ENCODE measurements at places on chromosomes 6 and 20.

DNA sequence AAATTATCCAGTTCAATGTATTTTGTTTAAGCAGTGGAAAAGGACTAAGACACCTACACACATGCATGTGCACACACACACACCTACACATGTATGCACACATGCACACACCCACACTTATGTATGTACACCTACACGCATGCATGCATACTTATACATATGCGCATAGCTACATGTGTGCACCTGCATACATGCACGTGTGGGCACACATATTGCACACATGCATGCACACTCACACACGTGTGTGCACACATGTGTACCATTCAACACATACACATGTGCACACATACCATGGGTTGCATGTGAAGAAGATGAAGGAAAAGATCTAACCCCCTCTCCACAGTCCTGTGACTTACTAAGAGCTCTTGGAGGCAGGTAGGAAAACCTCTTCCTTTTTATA, 122.0 kb upstream of the MAFB start:
- DNase-seq, result no peak

DNA sequence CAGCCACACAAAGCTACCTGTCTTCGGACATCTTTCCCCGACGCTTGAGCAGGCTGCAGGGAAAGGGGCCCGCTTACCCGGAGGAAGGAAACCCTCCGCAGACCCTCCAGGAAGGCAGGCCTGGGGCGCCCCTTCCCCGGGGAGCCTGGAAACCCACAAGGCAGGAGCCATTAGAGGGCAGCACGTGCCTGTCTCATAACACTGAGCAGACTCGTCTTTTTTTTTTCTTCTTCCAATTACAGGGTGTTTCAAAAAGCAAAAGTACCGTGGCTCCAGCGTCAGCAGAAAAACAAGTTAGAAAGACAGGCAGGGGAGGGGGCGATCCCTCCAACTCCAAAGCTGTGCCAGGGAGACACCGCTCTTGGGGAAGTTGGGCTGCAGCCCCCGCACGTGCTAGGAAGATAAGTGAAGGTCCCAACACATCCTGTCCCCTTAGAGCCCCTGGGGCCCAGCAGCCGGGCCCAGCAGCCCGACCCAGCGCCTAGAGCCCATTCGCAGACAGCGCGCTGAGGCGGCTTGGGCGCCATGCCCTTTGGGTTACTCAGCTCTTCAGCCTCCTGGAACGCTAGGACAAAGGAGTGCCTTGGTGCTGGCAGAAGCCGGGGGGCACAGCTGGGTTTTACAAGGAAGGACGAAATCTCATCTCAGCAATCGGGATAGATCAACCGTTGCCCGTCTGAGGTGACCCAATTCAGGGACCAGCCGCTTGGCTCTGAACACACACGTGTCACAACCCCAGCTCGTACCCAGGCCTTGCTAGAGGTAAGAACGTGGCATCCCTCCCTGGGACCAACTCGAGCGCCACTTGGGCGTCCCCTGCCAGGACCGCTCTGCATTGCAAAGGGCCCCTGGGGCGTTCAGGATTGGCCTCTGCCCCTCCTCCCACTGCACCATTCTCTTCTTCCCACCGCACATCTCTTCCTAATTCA, 136.3 kb downstream of the LY86 start:
- peak; percentile 84 for DNase-seq

DNA sequence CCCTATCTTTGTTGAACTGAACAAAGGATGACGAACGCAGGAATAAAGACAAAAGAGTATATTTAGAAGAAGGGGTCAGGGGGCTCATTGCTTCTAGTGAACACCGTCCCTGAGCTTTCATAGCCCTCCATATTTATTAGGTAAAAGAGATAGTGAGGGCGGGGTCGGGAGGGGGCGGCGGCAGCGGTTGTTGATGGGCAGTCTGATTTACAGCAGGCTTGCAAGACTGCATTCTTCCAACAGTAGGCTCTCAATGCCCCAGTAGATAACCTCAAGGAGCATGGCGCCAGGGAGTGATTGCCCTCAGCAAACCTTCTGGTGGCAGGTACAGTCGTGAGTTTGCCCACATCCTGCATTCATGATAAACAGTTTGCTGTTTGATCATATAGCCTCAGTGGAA, 563.3 kb upstream of the SYNCRIP start:
- no peak for DNase-seq

DNA sequence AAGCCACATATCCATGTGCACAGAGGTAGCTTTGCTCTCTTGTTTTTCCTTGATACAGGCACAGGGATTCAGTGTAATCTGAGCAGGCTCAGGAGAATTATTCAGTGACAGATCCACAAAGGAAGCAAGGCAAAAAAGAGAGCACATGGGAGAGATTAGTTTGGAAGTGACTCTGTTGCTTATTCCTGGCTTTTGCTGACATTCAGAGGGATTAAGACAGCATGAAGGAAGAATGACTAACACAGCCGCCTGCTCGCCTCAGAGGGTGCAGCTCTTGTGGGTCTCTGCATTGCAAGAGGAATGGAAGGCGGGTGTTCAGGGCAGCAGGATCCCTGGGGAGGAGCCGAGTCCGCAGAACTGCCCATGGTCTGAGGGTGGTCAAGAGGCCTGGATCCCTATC, 203.4 kb upstream of the KCNQ5 start:
- DNase-seq, result no peak

GRCh38 chr20:31595654-31596411, 9.3 kb upstream of the ID1 start:
- DNase-seq, result peak; percentile 86

- peak; percentile 72 for DNase-seq
Measured at GRCh38 chr6:26097268-26097875, 10.1 kb downstream of the HFE start.

DNA sequence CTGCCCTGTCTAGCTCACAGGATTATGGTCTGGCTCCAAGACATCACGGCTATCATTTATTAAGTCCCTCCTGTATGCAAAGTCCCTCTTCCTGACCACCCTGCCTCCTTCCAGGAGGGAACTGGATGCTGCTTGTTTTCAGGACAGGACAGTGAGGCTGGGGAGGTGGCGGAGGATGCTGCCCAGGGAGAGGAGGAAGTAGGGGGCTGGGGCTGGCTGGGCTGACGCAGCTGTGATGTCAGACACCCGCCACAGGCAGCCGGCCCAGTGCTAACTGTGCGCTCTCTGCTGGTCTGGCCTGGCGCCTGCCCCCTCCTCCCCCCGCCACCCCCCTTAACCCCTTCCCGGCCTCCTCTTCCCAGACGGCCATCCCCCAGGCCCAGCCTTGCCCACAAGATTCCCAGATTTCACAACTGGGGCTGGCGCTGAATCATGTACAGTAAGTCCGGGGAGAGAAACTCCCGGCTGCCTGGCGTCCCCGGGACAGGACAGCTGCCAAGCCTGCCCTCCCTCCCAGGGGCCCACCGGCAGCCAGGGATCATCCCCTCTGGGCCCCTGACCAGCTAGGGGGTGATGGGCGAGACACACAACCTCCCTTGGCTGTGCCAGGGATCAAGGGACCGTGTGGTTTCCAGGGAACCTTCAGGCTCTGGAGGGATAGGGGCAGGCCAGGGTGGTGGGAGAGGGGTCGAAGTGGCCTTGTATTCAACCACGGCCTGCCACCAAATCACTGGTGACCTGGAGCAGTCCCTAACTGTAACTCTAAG, 118.1 kb downstream of the CEBPB start:
- peak; percentile 68 for DNase-seq

GRCh38 chr6:134288538-134289203, 29.2 kb downstream of the SGK1 start:
- no peak for DNase-seq

Data from colonic mucosa (tissue), 4 donors.